ENCODE measurements at places on chromosomes 3 and 15. TPM values are rescaled to one million over a fixed set of nuclear protein-coding genes. Genes with fewer than 3 reads are reported as not detected.

AMT gene
- total RNA-seq: 2.5 TPM

CRYGS gene
- total RNA-seq: 1.4 TPM

ALCAM gene
- total RNA-seq: 13.9 TPM

DNA sequence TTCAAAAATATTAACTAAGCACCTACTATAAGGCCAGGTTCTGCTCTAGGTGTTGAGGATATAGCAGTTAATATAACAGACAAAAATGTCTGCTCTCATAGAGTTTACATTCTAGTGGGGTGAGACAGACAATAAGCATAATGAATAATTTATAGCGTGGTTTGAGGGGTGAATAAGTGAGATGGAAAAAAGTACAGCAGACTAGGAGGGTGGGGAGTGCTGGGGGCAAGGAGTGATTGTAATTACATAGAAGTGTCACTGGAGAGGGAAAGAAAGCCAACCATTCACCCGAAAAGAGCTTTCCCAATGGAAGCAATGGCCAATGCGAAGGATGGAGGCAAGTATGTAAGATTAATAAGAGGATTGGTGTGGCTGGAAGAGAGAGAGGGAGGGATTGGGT lies 552.9 kb upstream of the KCNMB2 start:
- no peak for DNase-seq

P2RY13 gene
- not detected for total RNA-seq

DNA sequence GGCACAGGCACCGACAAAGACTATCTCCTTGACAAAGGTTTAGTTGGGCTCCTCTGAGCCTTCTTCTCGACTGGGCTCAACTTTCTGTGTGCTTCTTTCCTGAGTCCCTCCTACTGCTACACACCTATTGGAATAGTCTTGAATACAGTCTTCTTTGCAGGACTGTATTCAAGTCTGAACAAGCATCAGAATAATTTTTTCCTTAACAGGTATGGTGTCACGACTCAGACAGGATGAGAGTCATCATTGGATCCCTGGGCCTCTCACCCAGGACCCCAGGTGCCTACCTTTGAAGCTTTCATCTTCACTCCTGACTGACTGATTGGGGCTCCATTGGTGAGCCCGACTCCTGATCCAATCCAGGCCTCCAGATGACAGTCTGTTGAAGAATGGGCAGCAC lies 66.3 kb downstream of the CRYGS start:
- no peak for DNase-seq

- peak; percentile 66 for DNase-seq
Observed at GRCh38 chr3:124565013-124565412, 165.2 kb upstream of the UMPS start.

DNA sequence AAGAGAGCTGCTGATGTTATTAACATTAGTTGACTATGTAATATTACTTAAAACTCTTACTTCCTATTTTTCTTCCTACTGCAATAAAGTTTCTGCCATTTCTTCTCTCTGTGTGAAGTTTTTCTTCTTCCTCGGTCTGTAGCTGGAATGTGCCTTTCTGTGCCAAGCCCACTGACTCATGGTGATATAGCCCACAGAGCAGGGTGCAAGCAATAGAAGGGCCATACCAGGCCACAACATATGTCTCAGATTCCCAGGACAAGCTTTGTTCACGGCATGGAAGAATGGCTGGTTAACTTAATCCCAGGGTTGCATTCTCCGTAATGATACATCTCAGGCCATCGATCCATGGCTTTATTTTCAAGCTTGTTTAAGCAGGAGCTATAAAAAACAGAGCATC lies 815.3 kb downstream of the TUSC7 start:
- no peak for DNase-seq

VGLL4 gene
- total RNA-seq: 54.4 TPM

- DNase-seq: no peak
Observed at GRCh38 chr15:71323584-71323983, 208.3 kb downstream of the THSD4 start.

ZNF620 gene
- 3.6 TPM for total RNA-seq

ZNF770 gene
- total RNA-seq: 67.0 TPM

GABRR3 gene
- not detected for total RNA-seq

DNA sequence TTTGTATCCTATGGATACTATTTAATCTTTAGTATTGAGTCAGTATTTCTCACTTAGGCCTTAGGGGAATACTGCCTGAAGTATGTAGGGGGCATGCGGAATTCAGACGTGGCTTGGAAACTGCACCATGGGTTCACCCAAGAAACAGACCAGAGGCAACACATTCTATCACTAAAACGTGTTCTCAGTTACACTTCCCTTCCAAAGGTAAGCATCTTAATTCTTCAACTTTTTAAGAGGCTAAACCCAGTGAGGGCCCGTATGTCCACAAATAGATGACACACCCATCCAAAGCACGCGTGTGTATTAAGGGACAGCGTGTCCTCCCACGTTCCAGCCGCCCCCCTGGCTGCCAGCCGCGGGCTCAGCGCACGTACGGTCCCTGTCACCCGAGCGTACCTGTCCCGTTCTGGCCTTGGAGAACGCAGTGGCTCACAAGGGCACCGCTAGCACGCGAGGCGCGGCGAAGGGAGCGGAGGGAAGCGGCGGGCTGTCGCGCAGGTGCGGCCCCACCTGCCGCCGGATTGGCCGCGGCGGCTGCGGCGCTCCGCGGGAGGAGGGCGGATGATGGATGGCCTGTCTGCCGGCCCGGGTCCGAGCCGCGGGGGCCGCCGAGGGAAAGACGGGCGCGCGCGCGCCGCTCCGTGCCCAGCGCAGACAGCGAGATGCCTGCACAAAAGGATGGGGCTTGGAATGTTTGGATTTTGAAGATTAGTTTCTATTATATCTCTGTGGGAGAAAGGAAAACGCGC lies 1003.9 kb upstream of the NR2F2 start:
- no peak for DNase-seq

- peak; percentile 16 for DNase-seq
Observed at GRCh38 chr15:42010434-42010833, 10.4 kb downstream of the PLA2G4E start.

DNA sequence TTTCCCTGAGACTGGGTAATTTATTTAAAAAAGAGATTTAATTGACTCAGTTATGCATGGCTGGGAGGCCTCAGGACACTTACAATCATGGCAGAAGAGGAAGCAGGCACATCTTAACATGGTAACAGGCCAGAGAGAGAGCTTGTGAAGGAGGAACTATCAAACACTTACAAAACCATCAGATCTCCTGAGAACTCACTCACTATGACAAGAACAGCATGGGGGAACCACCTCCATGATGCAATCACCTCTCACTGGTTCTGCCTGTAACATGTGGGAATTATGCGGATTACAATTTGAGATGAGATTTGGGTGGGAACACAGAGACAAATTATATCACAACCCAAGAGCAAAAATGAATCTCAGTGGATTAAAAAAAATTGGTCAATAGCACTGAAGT lies 416.0 kb upstream of the TMCO5A start:
- no peak for DNase-seq

DNA sequence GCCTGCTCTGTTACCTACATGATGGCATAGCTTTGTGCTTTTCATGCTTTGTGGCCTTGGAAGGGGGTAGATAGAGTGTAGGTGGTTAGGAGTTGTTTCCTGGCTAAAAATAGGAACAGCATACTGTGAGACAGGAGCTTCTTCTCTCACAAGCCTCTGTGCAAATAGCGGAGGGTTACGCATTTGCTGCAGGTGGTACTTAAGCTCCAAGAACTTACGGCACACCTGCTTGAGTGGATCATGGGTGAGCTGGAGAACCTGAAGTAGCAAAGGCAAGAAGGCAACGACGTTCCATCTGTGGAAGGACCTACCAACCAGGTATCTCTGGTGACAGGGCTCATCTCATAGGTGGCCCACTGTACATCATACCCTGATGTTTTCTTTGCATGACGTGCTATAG lies 66.0 kb downstream of the ST6GAL1 start:
- DNase-seq: no peak

DNA sequence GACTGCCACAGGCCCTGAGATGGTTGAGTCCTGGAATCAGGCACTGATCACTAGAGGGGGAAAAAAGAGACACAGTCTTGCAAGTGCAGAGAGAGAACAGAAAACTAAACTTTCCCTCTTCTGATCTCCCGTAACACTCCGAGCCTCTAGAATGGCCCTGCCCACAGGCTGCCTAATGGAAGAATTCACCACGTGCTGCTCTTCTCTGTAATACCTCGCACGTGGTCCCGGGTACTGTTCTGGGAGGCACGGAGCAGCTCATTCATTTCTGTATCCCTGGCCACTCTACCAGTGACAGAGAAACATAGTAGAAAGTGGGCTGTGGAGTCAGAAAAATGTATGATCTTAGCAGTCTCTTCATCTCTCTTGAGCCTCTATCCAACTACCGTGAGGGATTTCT lies 30.4 kb downstream of the VGLL4 start:
- no peak for DNase-seq

DNA sequence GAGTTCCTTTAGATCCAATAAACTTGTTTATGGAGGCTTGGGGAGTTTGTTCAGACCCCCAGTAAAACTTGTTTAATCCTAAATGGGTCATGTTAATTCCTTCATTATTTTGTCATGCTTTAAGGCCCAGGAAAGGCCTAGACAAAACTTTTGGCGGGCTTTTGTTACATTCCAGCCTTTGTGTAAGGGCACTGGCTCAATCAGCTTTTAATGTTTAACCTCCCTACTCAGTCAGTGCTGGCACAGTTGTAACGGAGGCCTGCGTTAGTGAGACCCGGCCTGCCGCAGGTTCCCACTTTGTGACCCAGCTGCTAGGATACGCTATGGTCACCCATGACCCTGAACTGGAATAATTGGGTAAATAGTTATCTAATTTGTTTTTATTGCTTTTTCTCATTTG lies 59.2 kb downstream of the OXSM start:
- DNase-seq: no peak

Data from activated CD8-positive, alpha-beta T cell treated with anti-CD3 and anti-CD28 coated beads for 36 hours (primary cell).